Stimulated activated CD4-positive, alpha-beta T cell treated with anti-CD3 and anti-CD28 coated beads, Interleukin-12 subunit alpha, Interleukin-12 subunit beta, amount 100 ng/mL, for 48 hours (primary cell): ENCODE measurements at places on chromosomes 16 and 17.

- no peak for DNase-seq
These were observed 48.9 kb upstream of the LHX1 start for GRCh38 chr17:36888236-36888951.

- DNase-seq, result no peak
These were observed 530.2 kb downstream of the NPIPA7 start for GRCh38 chr16:16909126-16909525.

DNA sequence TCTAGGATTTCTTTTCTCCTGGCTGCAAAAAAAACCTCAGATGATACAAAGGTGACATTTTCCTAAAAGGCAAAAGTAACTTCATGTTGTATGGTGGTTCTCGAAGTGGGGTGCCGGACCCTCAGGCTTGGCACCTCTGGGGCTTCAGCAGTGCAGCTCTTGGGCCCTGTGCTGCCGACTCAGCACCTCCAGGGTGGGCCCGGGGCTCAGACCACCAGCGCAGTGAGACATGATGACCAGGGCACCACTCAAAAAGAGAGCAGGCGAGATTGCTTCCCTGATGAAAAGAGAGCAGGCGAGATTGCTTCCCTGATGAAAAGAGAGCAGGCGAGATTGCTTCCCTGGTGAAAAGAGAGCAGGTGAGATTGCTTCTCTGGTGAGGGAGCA, 98.7 kb upstream of the ZNF750 start:
- no peak for DNase-seq

- DNase-seq, result no peak
These were observed 27.9 kb upstream of the GINS2 start for GRCh38 chr16:85716680-85717038.

DNA sequence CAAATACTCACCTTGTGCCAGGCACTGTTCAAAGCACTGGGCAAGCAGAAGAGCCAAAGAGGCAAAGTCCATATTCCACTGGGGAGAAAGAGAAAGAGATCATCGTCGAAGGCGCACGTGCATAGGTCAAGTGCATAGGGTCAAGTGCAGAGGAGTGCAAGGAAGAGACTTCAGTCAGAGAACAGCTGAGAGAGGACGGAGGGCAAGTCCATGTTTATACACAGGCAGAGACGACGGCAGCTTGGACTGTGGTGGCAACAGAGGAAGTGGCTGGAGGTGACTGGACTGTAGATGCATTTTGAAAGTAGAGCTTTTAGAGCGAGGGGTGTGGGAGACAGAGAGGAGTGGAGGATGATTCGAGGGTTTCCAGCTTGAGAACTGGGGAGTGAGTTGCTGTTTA, 74.7 kb upstream of the SDK2 start:
- DNase-seq, result no peak

DNA sequence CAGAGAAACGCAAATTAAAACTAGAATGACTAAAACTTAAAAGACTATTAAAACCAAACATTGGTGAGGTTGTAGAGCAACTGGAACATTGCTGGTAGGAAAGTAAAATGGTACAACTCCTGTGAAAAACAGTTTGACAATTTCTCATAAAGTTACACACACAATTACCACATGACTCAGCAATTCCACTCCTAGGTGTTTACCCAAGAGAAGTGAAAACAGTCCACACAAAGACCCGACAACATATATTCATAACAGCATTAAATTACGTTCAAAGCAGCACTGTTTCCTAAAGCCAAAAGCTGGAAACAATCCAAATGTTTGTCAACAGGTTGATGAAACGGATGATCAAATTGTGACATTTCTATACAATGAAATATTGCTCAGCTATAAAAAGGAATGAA, 26.5 kb upstream of the ALOX12 start:
- DNase-seq, result no peak

- DNase-seq, result no peak
These were observed 687 bp upstream of the CIITA start for GRCh38 chr16:10876315-10876714.

GRCh38 chr17:28043741-28044140, 1.3 kb downstream of the NLK start:
- no peak for DNase-seq

DNA sequence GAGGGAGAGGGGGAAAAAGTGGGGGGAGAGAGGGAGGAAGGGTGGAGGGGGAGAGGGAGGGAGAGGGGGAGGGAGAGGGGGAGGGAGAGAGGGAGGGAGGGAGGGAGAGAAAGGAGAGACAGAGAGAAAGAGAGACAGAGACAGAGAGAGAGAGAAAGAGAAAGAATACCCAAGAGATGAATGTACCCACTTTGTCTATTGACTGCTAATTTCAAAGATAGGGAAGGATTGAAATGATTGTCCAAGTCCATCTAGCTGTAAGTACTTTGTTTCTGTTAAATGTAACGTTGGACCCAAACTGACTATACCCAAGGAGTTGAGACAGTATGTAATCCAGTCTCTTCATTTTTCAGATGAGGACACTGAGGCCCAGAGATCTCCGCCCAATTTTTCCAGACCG, 374.9 kb downstream of the GRIN2A start:
- no peak for DNase-seq

GRCh38 chr17:33889040-33889439, 366.0 kb upstream of the CCL2 start:
- no peak for DNase-seq

DNA sequence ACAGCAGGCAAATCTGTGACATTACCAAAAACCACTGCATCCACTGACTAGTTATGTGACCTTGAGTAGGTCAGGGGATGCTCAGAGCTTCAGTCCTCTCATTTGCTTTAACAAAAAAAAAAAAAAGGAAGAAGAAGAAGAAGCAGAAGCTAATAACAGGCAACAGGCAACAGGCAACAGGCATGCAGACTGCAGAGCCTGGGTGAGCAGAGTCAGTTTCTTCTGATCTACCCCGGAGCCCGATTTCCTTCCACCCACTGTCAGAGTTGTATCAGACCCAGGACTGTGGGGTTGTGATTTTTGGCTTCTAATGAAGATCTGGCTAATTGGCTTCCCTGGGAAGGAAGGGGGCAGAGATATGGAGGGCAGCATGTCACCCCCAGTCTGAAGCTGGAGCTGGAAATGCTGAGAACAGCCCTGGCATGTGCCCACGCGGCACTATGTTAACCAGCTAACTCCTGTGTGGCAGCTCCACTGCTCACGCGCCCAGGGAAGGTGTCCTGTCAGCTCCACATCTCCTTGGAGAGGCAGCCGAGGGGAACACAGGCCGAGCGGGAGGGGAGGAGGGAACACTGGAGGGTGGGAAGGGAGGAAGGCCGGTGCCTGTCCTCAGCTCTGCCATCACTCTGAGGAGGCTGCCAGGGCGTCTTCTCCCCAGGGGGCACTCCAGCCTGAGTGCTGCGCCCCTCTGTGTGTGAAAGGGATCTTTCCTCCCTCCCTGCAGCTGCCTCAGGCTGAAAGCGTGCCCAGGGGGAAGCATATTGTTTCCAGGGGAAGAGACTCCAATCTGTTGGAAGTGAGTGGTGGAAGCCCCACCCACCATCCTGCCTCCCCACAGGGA, 17.6 kb downstream of the SRCIN1 start:
- no peak for DNase-seq

GRCh38 chr17:38591759-38592241, 14.0 kb downstream of the SRCIN1 start:
- DNase-seq, result no peak

DNA sequence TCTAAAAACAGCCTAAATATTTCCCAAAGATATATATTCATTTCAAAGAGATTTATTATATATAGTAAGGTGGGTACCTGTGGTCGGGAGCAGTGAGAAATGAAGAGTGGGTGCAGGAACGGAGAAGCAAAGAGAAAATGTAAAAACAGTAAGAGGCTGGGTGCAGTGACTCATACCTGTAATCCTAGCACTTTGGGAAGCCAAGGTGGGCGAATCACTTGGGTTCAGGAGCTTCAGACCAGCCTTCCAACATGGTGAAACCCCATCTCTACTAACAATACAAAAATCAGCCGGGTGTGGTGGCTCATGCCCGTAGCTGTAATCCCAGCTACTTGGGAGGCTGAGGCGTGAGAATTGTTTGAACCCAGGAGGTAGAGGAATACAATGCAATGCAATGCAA, 257.1 kb downstream of the BCAS3 start:
- no peak for DNase-seq

GRCh38 chr16:49596068-49596467, 222.5 kb downstream of the C16orf78 start:
- DNase-seq, result no peak

GRCh38 chr16:84450176-84450865, 54.1 kb downstream of the MEAK7 start:
- DNase-seq, result no peak

DNA sequence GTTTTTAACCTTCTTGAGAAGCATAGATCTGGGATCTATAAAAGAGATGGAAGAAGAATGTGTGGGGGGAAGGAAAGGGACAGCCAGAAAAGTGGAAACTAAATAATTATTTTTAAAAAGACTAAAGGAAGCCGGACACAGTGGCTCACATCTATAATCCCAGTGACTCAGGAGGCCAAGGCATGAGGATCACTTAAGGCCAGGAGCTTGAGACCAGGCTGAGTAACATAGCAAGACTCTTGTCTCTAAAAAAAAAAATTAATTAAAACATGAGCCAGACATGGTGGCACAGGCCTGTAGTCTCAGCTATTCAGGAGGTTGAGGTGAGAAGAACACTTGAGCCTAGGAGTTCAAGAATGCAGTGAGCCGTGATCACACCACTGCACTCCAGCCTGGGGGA, 335.1 kb downstream of the GRIN2A start:
- DNase-seq, result no peak

- no peak for DNase-seq
These were observed 697 bp upstream of the SHISA9 start for GRCh38 chr16:12900599-12901203.

- no peak for DNase-seq
These were observed 20.5 kb downstream of the PRKCB start for GRCh38 chr16:23856251-23856709.

DNA sequence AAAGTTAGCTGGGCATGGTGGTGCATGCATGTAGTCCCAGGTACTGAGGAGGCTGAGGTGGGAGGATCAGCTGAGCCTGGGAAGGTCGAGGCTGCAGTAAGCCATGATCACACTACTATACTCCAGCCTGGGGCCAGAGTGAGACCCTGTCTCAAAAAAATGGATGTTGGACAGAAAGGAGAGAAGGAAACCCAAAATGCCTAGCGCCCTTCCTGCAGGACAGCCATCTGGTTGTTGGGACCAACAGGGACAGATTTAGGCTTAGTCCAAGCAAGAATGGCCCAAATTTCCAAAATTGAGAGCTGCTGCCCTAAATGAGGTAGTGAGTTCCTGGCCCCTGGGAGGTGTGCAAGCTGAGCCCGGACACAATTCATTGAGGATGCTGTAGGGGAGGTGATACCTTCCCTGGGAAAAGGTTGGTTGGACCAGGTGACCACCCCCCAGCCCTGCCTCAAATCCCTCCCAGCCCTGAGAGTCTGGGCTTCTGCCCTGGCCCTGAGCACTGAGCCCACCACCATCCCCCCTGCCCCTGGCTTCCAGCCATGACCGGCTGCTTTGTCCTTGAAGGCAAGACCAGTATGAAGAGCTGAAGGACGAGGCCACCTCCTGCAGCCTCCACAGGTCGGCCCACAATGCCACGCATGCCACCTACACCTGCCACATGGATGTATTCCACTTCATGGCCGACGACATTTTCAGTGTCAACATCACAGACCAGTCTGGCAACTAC, 35.1 kb downstream of the IL21R start:
- no peak for DNase-seq

GRCh38 chr17:78962345-78962983, 17.3 kb downstream of the LGALS3BP start:
- no peak for DNase-seq

GRCh38 chr17:73293031-73293430, 18.8 kb downstream of the CDC42EP4 start:
- no peak for DNase-seq

- DNase-seq, result no peak
These were observed 16.9 kb upstream of the CYTH1 start for GRCh38 chr17:78798695-78799559.

GRCh38 chr16:50248845-50249244, 17.5 kb upstream of the ADCY7 start:
- DNase-seq, result no peak

GRCh38 chr17:78387977-78388941, 9.8 kb downstream of the PGS1 start:
- no peak for DNase-seq

DNA sequence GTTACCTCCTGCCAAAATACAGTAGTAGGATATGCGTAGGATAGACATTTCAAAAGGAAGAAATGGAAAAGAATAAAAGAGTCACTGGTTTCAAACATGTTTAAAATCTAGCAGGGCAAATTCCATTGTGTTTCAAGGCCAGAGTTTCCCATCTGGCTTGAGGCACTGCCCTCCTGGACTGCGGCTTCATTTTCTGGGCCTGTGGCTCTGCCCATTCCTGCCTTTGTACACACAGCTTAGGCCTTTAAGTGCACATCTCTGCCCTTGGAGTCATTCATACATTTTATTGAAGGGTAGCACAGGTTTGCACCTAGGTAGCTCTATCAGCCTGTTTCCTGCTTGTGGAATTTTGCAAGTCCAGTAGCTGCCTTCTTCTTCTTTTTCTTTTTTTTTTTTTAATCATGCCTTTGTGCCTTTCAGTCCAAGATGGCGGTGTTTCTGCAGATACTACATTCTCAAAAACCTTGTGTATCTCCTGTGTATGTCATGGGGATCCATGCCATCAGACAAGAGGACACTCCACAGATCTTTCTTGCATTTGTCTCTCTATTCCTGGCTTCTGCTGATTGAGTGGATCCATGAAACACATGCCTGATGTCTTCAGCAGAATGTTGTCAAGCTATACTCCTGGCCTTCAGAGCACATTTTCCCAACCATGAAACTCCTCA, 282.9 kb downstream of the BCAS3 start:
- no peak for DNase-seq

DNA sequence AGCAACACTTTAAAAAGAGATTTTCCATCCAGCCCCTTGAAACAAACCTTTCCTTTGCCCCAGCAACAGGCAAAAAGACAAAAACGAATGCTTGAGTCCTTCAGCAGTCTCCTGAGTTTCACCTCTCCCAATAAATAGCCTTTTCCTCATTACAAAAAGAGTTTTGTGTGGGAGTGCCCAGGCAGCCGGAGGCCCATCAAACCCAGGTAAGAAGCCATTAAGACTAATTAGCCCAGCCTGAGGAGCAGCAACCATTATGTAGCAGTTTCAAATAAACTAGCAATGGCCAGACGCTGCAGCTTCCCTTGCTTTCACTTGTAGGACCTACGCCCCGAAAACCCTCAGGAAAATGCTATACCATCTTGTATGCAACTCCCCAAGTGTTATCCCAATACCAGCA, 15.6 kb downstream of the GAS7 start:
- no peak for DNase-seq

GRCh38 chr17:27343977-27344607, 50.2 kb downstream of the WSB1 start:
- no peak for DNase-seq

- DNase-seq, result no peak
These were observed 155.5 kb upstream of the ZKSCAN2 start for GRCh38 chr16:25413133-25413532.

DNA sequence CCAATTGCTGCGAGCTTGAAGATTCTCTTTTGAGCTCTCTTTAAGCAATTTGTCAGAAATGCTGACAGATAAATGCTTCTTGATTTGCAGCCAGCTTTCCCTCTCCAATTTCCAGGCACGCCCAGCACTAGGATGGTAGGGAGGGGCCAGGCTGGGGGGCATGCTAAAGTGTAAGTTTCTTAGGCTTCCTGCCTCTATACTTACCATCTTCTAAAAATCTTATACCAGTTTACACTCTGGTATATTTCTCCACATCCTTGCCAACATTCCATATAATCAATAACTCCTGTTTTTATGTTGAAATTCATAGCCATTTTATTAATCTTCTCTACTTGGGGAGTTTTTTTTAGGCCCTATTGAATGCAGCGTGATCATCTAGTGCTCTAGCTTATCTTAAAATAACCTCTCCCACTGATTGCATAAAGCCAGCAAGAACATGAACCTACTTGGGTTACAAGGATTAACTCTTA, 17.5 kb downstream of the ACSF2 start:
- DNase-seq, result no peak
